GM20000 (cell line): ENCODE measurements at places on chromosomes 5 and 9.

GRCh38 chr9:109031241-109031640 lies 17.9 kb upstream of the CTNNAL1 start:
- no peak for DNase-seq

GRCh38 chr9:110606179-110606790 lies 26.7 kb upstream of the SVEP1 start:
- DNase-seq, result no peak

GRCh38 chr5:158461240-158461854 lies 602.4 kb upstream of the CLINT1 start:
- no peak for DNase-seq

- no peak for DNase-seq
Measured at GRCh38 chr5:179377421-179378115, 32.3 kb upstream of the ADAMTS2 start.

DNA sequence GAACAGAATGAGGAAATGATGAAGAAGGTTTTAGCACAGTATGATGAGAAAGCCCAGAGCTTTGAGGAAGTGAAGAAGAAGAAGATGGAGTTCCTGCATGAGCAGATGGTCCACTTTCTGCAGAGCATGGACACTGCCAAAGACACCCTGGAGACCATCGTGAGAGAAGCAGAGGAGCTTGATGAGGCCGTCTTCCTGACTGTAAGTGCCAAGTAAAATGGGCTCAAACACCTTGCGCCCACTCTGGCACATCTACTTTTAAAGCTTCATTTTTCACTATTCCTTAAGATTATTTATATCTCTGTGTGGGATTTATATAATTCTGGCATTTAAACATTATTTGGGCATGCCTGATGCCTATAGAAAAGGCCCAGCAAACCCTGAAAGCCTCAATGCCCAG lies 55.6 kb downstream of the CMYA5 start:
- DNase-seq, result no peak

DNA sequence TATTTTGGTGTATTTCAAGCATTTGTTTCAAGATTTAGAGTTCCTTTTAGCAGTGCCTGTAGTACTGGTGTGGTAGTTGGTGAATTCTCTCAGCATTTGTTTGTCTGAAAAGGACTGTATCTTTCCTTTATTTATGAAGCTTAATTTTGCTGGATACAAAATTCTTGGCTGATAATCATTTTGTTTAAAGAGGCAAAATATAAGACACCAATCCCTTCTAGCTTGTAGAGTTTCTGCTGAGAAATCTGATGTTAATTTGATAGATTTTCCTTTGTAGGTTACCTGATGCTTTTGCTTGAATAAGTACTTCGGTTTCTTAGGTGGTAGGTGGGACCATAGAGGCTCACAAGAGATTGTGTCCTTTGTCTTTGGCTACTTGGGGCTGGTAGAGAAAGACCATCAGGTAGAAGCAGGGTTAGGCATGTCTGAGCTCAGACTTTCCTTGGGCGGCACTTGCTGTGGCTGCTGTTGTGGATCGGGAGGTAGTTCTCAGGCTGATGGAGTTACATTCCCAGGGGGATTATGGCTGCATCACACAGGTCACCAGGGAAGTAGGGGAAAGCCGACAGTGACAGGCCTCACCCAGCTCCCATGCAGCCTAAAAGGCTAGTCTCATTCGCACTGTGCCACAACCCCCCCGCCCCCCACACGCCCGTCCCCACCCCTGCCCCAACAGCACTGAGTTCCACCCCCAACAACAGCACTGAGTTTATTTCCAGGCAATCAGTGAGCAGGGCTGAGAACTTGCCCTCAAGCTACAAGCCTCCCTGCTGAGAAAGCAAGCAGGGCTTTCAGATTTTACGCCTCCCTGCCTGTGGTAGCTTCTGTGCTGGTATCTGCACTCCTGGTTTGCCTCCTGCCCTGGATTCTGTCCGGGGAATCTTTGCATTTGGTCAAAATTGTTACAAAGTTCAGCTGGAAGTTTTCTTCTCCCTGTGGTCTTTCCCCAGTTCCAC lies 127.1 kb upstream of the GLRA1 start:
- DNase-seq, result no peak

GRCh38 chr5:82185851-82186250 lies 92.3 kb downstream of the RPS23 start:
- no peak for DNase-seq

GRCh38 chr5:135476615-135477581 lies 24.7 kb upstream of the TIFAB start:
- DNase-seq, result no peak

GRCh38 chr9:33051144-33051543 lies 25.3 kb downstream of the SMU1 start:
- no peak for DNase-seq

- no peak for DNase-seq
Measured at GRCh38 chr5:169125571-169125970, 175.4 kb downstream of the SLIT3 start.

- peak; percentile 76 for DNase-seq
Measured at GRCh38 chr5:151255621-151256286, 2.8 kb downstream of the GM2A start.
